ENCODE measurements at places on chromosomes 16 and 17.
A peak's percentile ranks its signal among the peaks of the same experiment; 100 is the strongest.

- no peak for DNase-seq
These were observed 1.3 kb upstream of the ST6GALNAC2 start for GRCh38 chr17:76586741-76587487.

DNA sequence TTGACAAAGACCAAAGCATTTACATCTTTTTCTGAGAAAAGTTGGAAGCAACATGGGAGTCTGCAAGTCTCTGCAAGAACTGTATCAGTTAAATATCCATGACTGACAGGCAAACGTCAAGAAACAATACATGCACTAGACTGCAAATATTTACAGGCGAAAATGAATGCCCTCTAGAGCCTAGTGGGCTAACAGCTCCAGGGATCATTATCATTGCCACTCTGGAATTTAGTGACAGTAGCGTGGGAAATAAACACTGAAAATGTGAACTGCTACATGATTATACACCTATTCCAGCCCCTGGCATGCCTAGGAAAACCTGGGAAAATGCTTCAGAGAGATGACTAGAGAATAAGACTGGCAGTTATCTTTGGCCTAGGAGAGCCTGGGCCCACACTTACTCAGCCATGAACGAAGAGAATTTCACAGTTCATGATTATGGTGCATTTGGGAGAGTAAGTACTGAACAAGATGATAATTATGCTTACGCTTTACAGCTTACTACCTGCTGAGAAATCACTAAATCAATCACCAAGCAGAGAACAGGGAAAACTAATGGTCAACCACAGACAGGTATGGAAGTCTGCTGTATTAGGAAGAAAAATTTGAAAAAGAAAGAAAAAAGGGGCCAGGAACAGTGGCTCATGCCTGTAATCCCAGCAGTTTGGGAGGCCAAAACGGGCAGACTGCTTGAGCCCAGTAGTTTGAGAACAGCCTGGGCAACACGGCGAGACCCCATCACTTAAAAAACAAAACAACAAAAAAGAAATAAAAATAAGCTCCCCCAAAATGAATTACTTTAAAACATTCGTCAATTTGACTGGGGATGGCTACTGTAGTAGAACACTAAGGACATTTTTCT lies 66.6 kb upstream of the CLEC18B start:
- no peak for DNase-seq

- no peak for DNase-seq
These were observed 2.0 kb downstream of the CD79B start for GRCh38 chr17:63929860-63930766.

DNA sequence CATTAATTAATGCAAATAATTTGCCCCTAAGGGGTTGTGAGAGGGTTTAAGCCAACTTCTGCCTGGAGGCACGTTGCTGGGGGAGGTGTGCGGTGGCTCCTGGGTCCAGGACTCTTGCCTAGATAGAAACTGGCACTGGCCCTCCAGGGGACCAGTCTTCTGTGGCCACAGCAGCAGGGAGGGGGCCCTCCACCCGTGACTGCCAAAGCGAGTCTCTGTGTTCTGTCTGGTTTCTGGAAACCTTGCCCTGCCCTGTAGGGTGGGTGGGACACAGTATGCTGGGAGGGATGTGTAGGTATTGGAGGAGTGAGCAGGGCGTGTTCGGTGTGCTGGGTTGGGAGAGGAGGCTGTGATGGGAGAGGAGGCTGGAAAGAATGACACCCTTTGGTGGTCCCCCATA lies 78.8 kb downstream of the TBC1D16 start:
- DNase-seq = no peak

GRCh38 chr17:12726131-12726530 lies 60.4 kb downstream of the MYOCD start:
- no peak for DNase-seq

DNA sequence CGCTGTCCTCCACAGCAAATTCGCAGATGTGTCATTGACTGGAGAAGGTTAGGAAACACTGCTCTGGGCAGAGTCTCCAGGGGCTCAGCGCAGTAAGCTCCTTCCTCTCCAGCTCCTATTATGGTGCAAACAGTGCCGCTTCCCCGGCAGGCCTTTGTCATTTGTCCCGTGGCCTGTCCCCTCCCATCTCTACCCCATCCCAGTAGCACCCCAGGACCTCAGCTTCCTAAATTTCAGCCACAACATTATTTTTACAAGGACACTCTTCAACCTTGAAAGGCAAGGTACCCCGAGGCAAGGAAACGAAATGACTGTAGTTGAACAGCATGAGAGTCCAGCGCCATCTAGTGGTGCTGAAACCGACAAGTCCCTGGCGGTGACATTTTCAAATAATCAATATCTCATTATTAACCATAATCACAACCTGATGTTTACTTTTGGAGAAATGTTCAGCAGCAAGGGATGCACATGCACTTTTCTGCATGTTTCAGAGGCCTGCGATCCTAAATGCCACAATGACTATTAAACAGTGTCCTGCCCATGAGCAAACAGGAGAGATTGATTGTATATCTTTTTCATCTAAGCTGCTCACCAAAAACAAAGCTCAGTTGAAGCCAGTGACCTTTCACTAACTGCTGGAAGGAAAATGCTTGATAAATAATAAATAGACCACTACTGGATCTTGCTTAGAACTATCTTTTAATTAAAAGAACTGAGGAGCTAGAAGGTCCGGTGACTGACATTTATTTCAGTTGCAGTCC lies 16.5 kb downstream of the MRPS23 start:
- no peak for DNase-seq

- DNase-seq = no peak
These were observed 65.4 kb downstream of the MAF start for GRCh38 chr16:79535130-79535529.

- no peak for DNase-seq
These were observed 2.1 kb upstream of the C1QL1 start for GRCh38 chr17:44970136-44970741.

- DNase-seq = no peak
These were observed 121.5 kb upstream of the ADAMTS18 start for GRCh38 chr16:77556201-77556873.

DNA sequence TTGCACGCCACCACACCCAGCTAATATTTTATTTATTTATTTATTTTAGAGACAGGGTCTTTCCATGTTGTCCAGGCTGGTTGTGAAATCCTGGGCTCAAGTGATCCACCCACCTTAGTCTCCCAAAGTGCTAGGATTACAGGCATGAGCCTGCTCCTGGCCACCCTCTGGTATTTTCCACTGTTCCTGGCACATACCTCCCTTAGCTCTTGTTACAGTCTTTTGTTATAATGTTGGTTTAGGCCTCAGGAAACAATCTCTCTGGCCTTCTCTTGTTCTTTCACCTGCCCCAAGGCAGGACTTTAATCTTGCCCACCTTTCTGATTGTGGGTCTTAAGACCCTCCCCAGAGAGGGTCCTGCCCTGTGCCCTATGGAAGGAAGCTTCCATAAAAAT lies 3.6 kb upstream of the CYTH1 start:
- no peak for DNase-seq

DNA sequence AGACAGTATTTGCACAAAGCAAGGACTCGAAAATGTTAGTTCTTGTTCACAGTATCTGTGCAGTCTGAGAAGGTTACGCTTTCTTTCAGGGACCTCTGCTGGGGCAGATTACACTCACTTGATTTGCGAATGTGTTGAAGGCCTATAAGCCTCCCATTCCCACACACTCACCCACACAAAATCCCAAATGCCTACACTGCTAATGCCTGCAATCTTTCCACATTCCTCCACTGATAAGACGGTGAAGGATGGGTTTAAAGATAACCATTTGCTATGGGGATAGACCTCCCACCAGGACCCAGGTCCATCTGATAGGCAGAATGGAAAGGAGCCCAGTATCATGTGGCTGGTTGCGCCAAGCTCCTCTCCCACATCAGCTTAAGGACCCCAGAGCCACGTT lies 394.9 kb upstream of the SALL1 start:
- no peak for DNase-seq

DNA sequence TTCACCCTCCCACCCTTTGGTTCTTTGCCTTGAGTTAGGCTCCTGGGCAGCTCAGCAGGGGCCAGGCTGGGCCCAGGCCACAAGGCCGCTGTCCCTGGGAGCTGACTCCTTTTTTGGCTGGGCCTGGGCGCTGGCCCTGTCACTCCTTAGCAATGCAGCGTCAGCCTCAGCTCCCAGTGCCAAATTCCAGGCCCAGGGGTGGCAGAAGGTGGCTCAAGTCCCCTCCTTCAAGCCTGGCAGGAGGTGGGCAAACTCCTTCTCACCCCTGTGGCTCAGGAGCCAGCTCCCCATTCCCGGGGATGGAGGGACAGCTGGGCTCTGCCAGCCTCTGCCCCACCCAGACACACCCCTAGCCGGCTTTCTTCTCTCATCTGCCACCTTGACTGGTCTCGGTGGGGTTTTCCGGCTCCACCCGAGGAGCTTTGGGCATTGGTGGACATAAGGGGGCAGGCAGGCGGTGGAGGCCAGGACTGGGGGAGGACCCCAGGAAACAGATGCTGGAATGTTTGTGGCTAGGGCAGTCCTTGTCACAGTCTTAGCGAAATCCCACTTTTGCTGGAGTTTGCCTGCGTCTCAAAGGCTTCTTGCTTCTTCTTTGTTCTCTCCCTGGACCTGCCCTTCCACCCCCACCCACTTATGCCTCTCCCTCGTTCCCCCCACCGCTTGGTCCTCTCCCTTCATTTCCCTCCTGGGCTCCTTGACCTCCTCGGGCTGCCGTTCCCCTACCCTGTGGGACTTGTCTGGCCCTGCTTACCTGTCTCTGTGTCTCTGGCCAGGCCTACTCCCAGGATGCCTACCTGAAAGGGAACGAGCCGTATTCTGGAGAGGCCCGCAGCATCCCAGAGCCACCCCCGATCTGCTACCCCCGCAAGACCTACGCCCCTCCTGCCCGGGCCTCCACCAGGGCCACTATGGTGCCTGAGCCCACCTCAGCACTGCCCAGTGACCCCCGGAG lies 37.4 kb downstream of the ARHGAP23 start:
- DNase-seq = peak; percentile 69

- no peak for DNase-seq
These were observed 53.4 kb downstream of the ACTG1 start for GRCh38 chr17:81459224-81459623.

DNA sequence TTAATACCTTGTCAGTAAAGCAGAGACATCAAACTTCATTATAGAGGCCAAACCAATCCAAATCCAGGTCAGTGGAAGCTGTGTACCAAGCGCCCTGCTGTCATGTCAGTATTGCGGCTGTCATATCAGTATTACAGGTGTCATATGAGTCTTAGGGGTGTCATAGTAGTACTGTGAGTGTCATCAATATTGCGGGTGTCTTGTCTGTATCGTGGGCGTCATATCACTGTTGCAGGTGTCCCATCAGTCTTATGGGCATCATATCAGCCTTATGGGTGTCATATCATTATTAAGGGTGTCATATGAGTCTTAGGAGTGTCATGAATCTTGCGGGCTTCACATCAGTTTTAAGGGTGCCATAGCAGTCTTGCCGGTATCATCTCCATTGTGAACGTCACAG lies 6.0 kb upstream of the PRDM7 start:
- no peak for DNase-seq

DNA sequence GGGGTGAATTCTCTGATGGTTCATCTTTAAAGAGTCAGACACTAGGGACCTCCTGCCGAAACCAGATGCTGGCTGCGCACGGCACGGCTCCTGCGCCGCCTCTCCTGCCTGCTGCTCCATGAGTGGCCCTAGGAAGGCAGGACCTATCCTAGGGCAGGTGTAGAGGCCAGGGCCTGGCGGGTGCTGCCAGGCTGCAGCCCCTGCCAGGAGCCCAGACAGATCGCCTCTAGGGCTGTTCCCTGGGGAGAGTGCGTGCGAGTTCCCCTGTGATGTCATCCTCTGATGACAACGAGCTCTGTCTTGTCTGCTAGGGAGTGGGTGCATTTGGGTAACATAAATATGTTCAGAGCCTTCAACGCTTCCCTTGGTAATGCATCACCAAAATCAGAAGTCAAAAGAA lies 23.9 kb downstream of the SLC38A10 start:
- no peak for DNase-seq

DNA sequence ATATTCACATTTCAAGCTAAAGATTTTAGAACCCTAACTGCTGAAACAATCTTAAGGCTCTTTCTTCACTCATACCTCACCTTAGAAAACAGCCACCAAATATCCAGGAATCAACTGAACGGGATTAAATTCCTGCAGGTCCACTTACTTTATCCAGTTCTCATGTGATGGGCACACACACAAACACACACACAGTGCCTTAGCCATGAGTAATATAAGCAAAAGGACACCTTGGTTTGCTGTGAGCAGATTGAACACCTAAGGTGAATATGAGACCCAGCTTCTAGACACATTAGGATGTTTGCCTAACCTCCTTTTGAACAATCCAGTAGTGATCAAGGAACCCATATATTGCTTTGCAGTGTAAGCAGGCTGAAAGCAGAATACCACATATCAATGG lies 81.5 kb downstream of the TUBD1 start:
- DNase-seq = no peak

- DNase-seq = no peak
These were observed 996 bp downstream of the MLKL start for GRCh38 chr16:74699666-74700065.

- DNase-seq = no peak
These were observed 116.5 kb downstream of the ADCY9 start for GRCh38 chr16:3999479-4000325.

- no peak for DNase-seq
These were observed 63.2 kb downstream of the SSH2 start for GRCh38 chr17:29866746-29867404.

GRCh38 chr17:7133424-7133823 lies 18.8 kb upstream of the ASGR2 start:
- no peak for DNase-seq

- no peak for DNase-seq
These were observed 5.2 kb downstream of the C16orf46 start for GRCh38 chr16:81071805-81072204.

- no peak for DNase-seq
These were observed 8.5 kb downstream of the NAGPA start for GRCh38 chr16:5025171-5025632.

- no peak for DNase-seq
These were observed 15.7 kb downstream of the CDRT4 start for GRCh38 chr17:15451680-15452079.

- peak; percentile 22 for DNase-seq
These were observed 14.5 kb downstream of the C17orf100 start for GRCh38 chr17:6666077-6666521.

GRCh38 chr17:34261568-34262337 lies 6.7 kb downstream of the CCL2 start:
- no peak for DNase-seq

- DNase-seq = no peak
These were observed 292.6 kb upstream of the SOX9 start for GRCh38 chr17:71828182-71828596.

DNA sequence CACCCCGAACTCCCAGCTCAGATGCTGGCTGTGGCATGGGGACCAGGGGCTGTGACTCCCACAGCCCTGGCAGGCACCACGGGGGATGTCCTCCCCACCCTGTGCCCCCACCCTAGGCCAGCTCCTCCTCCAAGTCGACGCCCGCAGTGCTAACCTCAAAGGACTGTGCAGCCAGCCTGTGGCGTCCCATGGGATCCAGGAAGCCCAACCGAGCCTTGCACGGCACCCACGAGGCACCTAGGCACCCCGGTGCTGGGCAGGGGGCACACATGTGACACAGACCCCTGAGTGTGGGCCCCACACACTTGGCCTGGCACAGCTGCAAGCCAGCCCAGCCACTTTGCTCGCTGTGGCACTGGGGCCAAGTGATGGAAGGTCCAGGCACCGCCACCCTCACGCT lies 3.9 kb downstream of the GCGR start:
- no peak for DNase-seq
